ENCODE measurements at places on chromosomes 6 and 20. TPM values are rescaled to one million over a fixed set of nuclear protein-coding genes. Genes with fewer than 3 reads are reported as not detected.

Gene CST8
- total RNA-seq = not detected

Gene IL20RA
- total RNA-seq = not detected

Gene SERAC1
- 3.8 TPM for total RNA-seq

Gene APCDD1L
- not detected for total RNA-seq

DNA sequence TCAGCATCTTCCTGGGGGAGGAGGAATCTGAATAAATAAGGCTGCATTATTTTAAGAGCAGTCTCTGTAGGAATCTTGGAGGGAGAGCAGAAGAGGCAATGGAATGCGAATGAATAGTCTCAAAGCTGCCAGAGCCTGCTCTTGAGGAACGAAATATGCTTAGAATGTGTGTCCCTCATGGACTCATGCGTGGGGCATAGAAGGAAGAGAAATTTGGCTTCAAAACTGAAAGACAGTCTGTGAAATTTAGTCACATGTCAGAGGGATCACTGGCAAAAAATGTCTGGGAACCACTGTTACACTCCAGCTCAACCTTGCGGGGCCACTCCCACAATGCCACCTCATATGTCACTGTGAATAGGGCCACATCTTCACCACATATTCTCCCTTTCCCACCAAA, 95.5 kb downstream of the GJA10 start:
- peaks cover 76% of the 10 kb centered on the region for H3K4me1 ChIP-seq
- H3K27me3 ChIP-seq = no peaks in the 10 kb centered on the region
- DNase-seq = no peak
- peaks cover 4% of the 10 kb centered on the region for H3K36me3 ChIP-seq
- H3K4me3 ChIP-seq = no peak overlapping the region
- no peak overlapping the region for H3K27ac ChIP-seq

DNA sequence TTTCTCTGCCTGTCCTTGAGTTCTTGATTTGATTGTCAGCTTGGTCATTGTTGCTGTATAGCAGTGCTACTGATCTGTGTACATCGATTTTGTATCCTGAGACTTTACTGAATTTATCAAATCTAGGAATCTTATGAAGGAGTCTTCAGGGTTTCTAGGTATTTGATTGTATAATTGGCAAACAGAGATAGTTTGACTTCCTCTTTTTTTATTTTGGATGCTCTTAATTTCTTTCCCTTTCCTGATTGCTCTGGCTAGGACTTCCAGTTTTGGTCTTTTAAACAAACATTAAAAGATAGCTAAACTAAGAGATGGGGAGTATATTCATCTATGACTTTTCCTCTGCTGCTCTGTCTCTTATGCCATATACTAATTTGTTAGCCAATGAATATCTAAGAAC, 62.4 kb downstream of the NCOA7 start:
- DNase-seq = no peak
- no peak overlapping the region for H3K4me3 ChIP-seq
- H3K27me3 ChIP-seq = no peaks in the 10 kb centered on the region
- H3K36me3 ChIP-seq = no peaks in the 10 kb centered on the region
- no peak overlapping the region for H3K27ac ChIP-seq
- H3K4me1 ChIP-seq = peaks cover 12% of the 10 kb centered on the region

GRCh38 chr20:44960103-44960852, at the start of gene TOMM34:
TSS of gene TOMM34 (minus strand) at chr20:44960397. CDS start at chr20:44960333, 64 bp downstream.
- H3K27ac ChIP-seq = peak within 1 kb of the TSS; percentile 97
- H3K4me3 ChIP-seq = peak within 1 kb of the TSS; percentile 97
- peak; percentile 94 for DNase-seq
- H3K4me1 ChIP-seq = peaks cover 62% of the 10 kb centered on the region
- no peaks in the 10 kb centered on the region for H3K27me3 ChIP-seq
